ENCODE measurements at places on chromosomes 3 and 15.

DNA sequence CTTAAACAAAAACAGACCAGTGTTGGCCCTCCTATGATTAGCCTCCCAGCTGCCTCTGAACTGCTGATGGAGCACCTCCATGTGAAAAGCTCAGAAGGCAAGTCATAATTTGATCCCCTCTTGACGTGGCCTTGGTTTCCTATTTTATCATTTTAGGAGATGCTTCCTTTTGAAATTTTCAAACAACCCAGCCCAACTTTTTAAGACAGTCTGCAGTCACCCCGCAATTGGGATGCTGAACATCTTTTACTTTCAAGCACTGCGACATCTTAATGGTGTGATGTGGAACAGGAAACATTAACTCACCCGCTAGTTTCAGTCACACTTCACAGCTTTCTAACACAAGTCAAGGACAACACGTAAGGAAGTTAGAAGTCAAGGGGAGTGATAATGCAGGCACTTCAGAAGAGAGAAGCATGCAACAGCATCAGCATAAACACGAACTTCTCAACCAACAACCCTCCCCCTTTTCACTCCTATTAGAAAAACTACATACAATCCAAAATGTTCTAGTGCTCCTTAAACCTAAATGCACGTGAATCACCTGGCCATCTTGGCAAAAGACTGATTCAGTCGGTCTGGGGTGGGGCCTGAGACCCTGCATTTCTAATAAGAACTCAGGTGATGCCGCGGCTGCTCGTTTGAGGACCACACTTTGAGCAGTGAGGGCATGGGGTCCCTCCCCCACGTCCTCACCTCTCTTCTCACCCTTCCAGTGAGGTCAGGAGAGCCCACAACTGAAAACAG lies 161.5 kb downstream of the FOXP1 start:
- DNase-seq, result no peak

- no peak for DNase-seq
Observed at GRCh38 chr3:113698213-113698742, 1.8 kb upstream of the USF3 start.

DNA sequence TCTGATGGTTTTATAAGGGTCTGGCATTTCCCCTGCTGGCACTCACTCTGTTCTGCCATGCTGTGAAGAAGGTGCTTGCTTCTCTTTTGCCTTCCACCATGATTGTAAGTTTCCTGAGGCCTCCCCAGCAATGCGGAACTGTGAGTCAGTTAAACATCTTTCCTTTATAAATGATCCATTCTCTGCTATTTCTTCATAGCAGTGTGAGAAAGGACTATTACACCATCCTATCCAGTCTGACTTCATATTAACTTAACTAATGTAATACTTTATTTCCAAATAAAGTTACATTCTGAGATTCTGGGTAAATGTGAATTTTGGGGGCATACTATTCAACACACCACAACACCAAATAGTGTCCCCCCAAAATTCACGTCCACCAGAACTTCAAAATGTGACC lies 22.2 kb upstream of the MAP3K13 start:
- no peak for DNase-seq

DNA sequence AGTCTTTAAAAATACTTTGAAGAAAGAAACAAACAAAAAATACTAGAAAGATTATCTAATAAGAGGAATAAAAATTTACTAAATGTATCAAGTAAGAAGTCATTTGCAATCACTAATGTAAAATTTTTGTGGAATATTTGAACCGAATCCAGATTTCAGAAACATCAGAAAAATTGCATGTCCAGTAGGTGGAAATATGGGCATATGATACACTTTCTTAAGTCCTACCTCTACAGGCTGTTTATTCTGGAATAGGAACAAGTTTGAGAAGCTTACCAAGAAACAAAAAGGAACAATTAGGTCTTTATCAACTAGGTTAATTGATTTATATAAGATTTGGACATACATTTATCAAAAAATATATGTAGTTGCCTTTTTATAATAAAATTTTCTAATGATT lies 292.9 kb upstream of the ROBO1 start:
- no peak for DNase-seq

DNA sequence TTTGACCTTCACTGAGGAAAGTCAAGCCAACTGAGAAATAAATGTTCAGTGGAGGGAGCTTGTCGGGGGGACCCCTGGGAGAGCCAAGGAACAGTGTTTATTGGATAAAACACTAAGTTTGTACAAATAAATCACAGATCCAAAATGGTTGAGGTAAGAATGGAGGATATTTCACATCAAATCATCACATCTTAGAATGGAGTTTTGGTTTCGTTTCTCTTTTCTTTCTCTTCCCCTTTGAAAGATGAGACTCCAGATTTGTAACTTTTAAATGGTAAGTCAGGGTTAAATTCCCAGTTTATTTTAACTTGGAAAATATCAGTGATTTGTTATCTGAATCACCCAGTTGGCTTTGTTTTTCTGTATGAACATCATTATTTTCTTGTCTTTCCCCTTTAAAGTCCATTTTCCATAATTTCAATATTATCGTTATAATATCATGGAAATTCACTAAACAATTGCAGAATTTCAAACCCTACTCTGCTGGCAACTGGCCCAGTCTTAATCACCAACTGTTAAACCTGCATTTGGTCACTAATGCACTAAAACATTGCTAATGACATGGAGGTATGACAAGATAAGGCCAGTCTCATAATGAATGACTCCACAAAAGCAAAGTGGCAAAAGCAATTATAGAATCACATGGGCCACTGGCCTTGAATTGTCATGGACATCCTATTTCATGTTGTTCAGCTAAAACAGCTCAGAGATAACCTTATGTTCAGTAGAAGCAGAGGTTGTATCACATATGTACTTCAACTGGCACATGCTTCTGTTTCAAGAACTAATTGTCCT lies 295.1 kb downstream of the SHOX2 start:
- DNase-seq, result no peak

DNA sequence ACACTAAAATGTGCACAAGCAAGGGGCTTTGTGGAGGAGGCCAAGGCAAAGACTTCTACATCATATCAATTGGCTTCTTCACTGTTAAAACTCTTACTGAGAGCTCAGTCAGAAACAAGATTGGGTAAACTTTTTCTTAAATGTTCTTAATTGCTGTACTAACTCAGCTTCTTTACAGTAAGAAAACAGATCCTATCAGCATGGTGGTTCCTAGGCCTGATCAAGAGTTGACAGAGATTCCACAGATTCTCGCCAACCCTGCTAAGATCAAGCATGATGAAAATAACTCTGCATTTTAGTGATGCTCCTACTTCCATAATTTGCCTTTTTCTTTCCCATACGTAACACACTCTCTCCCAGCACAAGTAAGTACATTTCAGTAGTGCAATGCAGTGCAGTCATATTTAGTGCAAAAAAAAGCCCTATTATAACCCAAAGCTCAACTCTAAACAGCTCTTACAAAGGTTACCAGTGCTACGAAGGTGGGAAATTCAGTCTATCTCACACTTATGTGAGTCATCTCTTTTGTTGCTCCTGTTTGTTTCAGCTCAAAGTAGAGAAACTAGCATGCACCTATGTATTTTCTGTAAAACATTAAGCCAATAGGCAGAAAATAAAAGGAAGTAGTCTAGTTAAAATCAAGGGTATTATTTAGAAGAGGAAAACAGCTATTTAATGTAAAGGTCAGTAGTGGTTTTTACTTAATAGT lies 29.9 kb downstream of the TIGIT start:
- no peak for DNase-seq

Measured in activated CD8-positive, alpha-beta memory T cell treated with anti-CD3 and anti-CD28 coated beads for 4 hours (primary cell).